Stimulated activated CD8-positive, alpha-beta memory T cell treated with anti-CD3 and anti-CD28 coated beads, Interleukin-12 subunit alpha, Interleukin-12 subunit beta, amount 100 ng/mL, for 1 hour (primary cell): ENCODE measurements at places on chromosomes 6 and 20.

DNA sequence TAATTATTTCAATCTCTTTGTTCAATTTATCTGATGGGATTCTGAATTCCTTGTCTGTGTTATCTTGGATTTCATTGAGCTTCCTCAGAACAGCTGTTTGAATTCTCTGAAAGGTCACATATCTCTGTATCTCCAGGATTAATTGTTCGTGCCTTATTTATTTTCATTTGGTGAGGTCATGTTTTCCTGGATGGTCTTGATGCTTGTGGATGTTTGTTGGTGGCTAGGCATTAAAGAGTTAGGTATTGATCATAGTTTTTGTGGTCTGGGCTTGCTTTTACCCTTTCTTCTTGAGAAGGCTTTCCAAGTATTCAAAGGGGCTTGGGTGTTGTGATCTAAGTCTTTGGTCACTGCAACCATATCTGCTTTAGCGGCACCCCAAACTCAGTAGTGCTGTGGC lies 39.4 kb upstream of the SCP2D1 start:
- DNase-seq: no peak

- DNase-seq: no peak
Observed at GRCh38 chr6:145360865-145361264, 374.5 kb downstream of the EPM2A start.

DNA sequence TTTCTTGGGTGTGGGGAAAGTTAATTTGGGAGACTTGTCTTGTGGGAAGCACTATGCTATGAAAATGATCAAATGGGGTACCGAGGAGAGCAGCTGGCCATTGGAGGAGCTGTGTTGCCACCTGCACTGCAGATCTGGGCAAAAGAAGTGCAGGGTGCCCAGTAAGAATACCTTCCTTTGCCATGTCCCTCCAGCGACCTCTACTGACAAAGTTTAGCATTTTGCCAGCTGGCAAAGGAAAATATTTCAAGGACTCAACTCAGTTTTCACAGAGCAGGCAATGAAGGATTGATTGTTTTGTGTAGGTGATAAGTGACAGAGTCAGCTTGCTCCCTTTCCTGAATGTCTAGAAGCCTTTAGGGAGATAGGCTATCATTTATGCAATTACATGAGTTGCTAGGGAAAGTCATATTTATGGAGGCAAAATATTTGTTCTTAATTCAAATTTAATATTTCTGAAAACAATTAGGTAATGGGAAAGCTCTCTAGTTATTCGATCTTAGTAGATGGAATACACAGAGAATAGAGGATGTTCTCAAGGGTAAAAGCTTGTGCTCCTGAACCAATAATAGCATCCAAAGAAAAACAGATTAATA lies 118.4 kb downstream of the FARS2 start:
- no peak for DNase-seq

DNA sequence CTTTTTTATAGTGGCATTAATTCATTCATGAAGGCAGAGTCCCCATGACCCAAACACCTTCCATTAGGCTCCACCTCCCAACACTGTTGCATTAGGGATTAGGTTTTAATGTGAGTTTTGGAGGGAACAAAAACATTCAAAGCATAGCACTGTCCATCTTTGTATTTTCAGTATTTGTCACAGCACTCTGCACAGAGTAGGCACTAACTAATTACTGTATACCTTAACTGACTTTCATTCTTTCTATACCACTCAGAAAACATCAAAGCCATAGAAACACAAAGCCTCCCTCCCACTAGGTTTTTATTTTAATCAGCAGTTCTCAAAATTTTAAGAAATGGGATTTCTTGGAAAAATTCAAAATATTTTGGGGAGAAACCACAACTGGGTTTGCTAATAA lies 21.8 kb upstream of the AHI1 start:
- DNase-seq: no peak
